ENCODE measurements at places on chromosomes 4 and X.
A peak's percentile ranks its signal among the peaks of the same experiment; 100 is the strongest.

DNA sequence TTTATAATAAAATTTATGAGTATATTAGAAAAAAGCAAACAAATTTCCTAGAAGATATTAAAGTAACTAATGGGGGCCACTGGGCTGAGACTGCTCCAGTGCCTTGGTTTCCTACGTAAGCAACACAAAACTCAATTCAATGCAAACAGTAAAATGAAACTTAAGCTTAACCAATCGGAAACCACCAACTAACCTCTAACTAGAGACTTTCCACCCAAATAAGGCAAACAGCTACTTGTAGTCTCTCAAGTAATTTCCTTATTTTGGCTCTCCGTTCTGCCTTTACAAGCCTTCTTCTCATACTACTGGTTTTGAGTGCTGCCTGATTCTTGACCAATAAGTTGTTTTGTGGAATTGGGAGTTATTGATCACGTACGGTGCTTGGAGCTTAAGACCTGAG lies 167.3 kb upstream of the VEGFC start:
- no peak for DNase-seq

DNA sequence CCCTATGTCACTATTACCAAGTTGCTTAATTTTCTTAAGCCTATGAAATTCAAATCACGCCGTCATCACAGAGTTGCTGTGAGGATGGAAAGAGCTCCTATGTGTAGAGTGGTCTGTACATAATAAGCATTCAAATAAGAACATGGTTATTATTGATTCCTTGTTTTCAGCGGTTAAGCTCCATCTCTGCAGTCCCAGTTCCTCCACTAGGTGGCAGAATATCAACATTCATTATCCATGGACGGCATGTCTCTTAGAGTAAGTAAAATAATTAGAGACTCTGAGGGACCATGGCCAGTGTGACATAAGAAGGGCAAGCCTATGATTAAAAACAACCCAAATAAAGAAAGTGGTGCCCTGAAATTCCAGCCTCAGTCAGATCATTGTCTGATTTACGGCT lies 132.5 kb upstream of the NHS start:
- DNase-seq, result peak; percentile 9

DNA sequence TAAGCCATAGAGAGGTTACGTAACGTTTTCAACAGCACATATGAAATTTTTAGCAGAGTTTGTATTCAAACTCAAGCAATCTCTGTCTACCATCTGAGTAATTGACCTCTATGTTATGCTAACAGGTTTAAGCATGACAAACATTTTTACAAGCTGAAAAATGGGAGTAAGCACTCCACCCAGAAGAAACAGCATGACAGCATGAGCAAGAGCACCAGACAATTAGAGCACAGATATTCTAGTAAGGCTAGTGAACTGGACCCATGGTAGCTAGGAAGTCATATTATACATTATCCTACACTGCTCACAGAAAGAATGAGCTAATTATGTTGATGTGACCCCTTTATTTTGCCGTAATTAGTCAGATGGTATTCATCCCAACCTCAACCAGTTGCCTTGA lies 200.5 kb downstream of the PABPC4L start:
- no peak for DNase-seq

GRCh38 chr4:10806953-10807645 lies 122.5 kb upstream of the CLNK start:
- DNase-seq, result no peak

DNA sequence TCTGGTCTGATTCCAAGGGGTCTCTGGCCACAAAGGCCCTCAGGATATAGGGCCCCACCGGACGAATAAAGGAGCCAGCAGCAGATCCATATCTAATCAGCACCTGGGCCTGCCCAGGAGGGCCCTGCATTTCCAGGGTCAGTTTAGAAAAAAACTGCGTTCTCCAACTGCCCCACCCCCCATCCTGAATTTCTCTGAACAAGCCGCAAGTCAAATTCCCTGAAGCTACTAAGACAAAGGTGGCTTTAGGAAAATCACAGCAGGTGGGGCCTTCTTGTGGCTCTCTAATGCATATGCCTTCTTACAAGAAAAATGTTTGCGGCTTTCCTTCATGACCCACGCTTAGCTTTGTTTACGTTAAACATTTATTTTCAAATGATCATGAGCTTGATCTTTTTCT lies 76.6 kb downstream of the MBNL3 start:
- DNase-seq, result no peak

DNA sequence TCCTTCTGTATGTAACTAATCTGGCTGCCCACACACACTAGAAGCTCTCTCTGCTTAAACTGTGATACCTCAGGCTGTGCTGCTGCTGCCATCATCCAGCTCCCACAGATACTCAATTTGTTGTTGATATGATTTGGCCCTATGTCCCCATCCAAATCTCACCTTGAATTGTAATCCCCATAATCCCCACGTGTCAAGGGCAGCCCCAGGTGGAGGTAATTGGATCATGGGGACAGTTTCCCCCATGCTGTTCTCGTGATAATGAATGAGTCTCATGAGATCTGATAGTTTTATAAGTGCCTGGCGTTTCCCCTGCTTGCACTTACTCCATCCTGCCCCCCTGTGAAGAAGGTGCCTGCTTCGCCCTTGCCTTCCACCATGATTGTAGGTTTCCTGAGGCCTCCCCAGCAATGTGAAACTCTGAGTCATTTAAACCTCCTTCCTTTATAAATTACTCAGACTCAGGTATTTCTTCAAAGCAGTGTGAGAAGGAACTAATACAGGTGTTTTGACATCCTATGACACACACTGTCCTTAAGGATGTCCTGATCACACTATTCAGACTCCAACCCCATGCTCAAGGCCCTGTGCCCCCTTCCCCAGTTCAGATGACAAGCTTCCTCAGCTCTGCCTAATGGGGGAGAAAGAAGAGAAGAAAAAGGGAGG lies 2.9 kb upstream of the ATOH1 start:
- no peak for DNase-seq

DNA sequence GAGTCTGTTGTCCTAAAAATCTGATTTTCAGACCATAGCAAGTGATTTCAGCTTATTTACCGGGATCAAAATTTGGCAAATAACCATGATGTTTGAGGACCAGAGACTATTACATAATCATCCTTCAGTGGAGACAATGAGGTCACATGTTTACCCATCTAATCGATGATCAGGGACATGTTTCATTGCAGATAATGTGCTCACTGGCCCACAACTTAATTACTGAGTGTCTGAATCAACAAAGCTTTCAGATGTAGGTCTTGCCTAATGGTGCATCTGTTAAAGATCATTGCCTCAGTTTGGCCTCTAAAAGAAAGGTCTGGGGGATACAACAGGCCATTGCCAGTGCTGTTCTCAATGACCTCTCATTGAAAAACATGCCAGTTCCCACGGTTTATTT lies 42.8 kb upstream of the KLHL34 start:
- no peak for DNase-seq

- no peak for DNase-seq
These were observed 80.2 kb downstream of the DIAPH2 start for GRCh38 chrX:96764864-96765263.

Measured in right kidney (tissue), 9 donors.